ENCODE measurements at places on chromosomes 5 and 9. TPM values are rescaled to one million over a fixed set of nuclear protein-coding genes. Genes with fewer than 3 reads are reported as not detected.

CNTNAP3B gene
- not detected for polyA plus RNA-seq

SLC46A2 gene
- polyA plus RNA-seq: not detected

PCDHB12 gene
- not detected for polyA plus RNA-seq

DAPK1 gene
- 0.55 TPM for polyA plus RNA-seq

RASGRF2 gene
- polyA plus RNA-seq: 8.3 TPM

ROR2 gene
- not detected for polyA plus RNA-seq

TRIM23 gene
- 16.0 TPM for polyA plus RNA-seq

AIF1L gene
- not detected for polyA plus RNA-seq

RAD17 gene
- 25.5 TPM for polyA plus RNA-seq

DMAC1 gene
- 60.8 TPM for polyA plus RNA-seq

BAAT gene
- polyA plus RNA-seq: not detected

ANKRD18A gene
- polyA plus RNA-seq: not detected
